Stimulated activated CD8-positive, alpha-beta memory T cell treated with anti-CD3 and anti-CD28 coated beads, Interleukin-7, amount 100 ng/mL, for 1 hour (primary cell): ENCODE measurements at places on chromosomes 1 and 21.

DNA sequence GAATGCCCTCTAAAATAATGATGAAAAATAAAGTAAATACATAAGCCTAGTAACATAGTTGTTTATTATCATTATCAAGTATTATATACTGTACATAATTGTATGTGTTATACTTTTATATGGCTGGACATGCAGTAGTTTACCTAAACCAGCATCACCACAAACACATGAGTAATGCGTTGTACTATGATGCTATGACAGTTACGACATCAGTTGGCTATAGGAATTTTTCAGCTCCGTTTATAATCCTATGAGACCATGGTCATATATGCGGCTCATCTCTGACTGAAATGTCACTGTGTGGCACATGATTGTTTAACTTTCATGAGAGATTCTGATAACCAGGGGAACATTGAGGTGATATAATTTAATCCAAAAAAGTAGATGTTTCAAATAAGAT lies 352.1 kb downstream of the ST6GALNAC3 start:
- DNase-seq, result no peak

GRCh38 chr1:44994309-44994898 lies 8.0 kb upstream of the EIF2B3 start:
- DNase-seq, result no peak

- no peak for DNase-seq
Observed at GRCh38 chr1:63108206-63108605, 214.2 kb upstream of the FOXD3 start.

GRCh38 chr1:161096530-161096929 lies 1.6 kb upstream of the KLHDC9 start:
- DNase-seq, result no peak

DNA sequence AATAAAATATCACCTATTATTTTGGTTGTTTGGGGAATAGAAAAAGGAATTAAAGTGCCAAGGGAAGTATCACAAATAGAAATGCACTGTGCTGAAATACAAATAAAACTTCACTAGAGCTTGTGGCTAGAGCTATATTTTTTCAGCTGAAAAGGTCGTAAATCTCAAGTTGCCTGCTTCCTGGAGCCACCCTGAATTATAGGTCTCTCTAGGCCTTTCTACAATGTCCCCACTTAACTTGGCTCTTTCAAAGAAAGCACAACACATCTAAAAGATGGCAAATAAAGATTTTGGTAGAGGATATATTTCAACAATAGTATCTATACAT lies 5.0 kb upstream of the RNF2 start:
- no peak for DNase-seq

- no peak for DNase-seq
Observed at GRCh38 chr1:3762151-3762872, 10.1 kb downstream of the CCDC27 start.

GRCh38 chr1:115781851-115782250 lies 13.3 kb upstream of the CASQ2 start:
- DNase-seq, result no peak

DNA sequence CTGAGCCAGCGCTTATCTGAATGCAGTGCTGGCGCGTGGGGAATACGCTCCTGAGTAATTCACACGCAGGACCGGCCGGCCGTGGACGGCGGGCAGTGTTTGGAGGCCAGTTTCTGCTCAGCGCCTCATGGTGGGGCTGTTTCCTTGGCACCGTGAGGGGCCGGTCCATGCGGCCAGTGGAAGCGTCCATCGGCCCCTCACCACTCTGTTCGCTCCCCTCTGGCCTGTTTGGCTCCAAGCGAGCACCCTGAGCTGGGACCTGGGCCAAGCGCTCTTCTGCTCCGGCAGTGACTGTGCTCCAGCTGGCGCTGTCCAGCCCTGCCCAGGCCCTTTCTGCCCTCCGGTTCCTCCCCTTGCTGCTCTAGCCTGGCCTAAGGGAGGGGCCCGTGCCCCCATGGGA lies 16.3 kb upstream of the PLCH2 start:
- no peak for DNase-seq

GRCh38 chr21:31900121-31900895 lies 27.5 kb downstream of the HUNK start:
- DNase-seq, result no peak

DNA sequence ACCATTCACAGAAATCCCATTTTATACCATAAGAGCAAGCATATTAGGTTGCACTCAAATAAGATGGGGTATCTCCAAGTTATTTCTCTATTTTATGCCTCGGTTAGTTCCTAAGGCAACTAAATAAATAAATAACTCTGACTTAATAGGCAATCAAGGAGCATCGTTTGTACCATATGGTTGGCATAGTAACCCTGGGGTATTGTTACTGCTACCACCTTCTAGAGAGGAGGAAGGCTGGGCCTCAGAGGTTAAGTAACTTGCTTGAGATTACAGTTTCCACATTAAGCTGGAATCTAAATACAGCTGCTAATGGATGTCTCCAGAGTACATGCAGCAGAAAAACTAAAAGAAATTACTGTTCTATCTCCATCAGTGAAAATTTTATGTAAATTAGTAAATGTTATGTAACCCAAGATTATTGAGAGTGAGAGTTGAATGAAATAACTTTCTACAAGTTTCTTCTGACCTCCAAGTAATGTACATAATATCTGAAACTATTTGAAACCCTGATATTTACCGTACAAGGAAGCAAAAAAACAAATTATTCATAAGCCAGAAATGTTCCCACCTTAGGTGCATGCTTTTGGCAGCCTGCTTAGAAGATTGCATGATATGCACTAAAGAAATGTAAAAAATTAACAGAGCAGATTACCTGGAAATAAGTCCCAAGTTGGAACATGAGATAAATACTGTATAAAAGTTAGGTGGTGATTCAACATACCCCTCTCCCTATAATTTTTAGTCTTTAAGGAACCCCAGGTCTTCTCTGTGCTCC lies 127.0 kb downstream of the CRB1 start:
- DNase-seq, result no peak

- DNase-seq, result no peak
Observed at GRCh38 chr1:196317535-196318522, 290.4 kb downstream of the KCNT2 start.

- no peak for DNase-seq
Observed at GRCh38 chr21:35096959-35097358, 47.9 kb upstream of the RUNX1 start.

DNA sequence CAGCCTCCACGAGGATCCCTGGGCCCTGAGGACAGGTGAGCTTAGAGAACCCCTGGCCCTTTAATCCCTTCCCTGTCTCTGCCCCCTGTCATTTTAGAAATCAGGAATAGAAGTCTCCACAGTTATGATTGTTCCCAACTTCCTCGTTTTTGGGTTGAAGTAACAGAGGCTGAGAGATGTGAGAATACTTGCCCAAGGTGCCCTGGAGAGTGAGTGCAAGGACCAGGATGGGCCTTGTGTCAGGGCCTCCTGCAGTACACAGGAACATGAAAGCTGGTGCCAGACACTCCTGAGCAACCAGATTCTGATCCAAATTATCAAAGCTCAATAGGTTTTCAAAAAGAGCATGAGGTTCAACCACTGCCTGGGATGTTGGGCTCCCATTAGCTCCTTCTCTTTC lies 10.1 kb downstream of the HLX start:
- no peak for DNase-seq

DNA sequence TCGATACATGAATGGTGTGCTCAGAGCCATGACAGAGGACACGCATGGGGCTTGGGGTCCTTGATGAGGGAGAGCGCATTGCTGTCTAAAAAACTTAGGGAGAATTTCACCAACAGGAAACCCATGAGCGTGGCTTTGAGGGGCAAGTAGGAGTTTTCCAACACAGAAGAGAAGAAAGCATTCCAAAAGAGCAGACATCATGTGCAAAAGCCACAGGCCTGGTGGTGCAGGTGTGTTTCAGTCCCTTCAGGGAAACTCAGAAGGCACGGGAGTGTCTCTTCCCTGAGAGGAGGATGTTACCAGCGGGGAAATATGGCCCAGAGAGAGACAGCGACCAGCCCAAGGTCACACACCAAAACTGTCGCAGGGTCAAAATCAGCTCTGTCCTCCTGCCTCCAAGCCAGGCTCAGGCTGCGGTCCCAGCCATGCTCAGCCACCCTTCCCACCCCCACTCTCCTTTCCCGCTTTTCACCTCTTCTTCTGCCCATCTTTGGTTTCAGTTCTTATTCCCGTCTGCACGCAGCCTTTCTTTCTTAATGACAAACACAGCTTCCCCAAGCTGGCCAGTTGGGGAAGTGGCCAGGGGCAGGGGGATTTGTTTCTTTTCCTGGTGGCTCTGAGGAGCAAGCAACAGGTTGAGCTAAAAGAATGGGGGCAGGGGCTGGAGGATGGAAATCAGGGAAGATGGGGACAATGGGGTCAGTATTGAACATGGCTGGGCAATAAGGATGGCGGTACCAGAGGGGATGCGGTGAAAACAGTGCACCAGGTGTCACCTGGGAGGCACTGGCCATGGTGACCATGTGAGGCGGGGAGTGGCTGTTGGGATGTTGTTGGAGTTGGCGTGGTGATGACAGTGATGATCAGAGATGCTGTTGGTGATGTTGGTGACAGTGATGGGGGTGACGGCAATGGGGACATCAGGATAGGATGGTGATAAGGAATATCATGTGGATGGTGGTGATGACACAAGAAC lies 10.3 kb downstream of the LAPTM5 start:
- DNase-seq, result no peak

- DNase-seq, result no peak
Observed at GRCh38 chr1:162219461-162219860, 150.0 kb downstream of the NOS1AP start.

DNA sequence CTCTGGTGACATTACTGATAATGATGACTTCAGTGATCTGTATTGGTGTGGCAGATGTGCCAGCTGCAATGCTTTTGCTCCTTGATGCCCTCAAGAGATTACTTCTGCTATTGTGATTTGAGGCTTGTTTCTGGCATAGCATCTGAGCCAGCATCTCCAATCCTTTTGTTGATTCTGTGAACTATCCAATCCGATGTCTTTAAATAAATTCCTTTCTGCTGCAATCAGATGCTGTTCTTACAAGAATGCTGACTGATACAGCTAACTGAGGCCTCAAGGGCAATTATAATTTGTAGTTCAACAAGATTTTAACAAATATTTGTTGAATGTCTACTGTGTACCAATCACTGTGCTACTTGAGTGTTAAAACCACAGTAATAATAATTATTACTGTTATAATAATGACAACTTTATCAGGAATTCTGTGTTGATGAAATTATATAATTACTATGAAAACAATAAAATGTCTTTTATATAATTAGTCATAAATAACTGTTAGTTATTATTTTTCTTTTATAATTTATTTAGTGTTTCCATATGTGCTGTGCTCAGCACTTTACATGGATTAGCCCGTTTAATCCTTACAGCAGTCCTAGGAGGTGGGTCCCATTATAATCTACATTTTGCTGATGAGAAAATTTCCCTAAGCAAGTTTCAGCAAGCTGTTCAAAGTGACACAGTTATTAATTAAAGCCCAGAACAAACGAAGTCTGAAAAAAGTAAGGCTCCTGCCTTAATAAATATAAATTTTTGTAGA lies 308.2 kb downstream of the BRINP3 start:
- no peak for DNase-seq

DNA sequence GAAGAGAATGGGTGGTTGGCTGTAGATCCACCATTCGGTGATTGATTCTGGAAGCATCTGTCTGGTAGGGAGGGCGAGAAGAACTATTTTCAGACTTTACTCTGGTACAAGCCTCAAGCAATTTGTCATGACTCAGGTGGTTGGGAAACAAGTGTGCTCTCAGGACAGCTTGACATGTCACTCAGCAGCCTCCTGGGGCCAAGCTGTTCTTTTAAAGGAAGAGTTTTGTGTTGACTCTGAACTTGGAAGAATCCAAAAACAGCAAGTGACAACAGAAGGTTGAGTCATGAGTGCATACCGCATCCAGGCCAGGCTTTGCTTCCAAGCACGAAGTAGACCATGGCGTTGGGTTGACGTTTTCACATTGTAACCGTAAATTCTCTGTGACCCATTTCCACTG lies 65.9 kb downstream of the CLIC6 start:
- DNase-seq, result no peak

- no peak for DNase-seq
Observed at GRCh38 chr1:8211883-8212579, 105.9 kb upstream of the SLC45A1 start.

DNA sequence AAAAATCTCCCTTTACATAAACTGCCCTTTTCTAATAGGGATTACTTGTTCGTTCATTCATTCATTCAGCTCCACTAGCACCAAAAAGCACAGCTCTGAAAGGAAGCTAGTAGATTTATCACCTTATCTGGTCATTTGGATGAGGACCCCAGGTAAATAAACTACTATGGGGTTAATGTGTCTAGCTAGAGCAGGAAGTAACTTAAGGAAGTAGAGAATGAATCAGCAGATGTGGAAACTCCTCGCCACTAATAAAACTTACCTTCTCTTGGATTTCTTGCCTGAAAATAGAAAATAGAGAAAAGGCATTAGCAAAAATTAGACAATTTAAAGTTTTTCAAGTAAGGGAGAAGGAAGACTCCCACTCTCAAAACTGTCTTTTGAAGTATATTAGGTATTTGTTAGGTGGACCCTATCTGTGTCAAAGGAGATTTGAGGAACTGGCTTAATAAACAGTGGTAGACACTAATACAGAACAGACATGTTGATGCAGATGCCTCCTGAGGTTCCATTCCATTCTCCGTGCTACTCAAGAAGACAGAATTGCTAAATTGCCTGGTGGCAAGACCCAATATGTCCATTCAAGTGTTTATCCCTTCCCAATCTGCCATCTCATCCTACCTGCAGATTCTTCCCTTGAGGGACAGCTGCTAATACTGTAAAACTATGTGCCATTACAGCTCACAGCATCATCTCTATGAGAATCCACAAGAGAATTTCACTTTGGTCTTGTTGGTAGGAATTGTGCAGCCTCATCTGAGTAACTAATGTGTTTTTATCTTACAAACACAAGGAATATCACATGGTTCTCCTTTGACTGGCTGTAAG lies 14.9 kb downstream of the SELL start:
- DNase-seq, result no peak

DNA sequence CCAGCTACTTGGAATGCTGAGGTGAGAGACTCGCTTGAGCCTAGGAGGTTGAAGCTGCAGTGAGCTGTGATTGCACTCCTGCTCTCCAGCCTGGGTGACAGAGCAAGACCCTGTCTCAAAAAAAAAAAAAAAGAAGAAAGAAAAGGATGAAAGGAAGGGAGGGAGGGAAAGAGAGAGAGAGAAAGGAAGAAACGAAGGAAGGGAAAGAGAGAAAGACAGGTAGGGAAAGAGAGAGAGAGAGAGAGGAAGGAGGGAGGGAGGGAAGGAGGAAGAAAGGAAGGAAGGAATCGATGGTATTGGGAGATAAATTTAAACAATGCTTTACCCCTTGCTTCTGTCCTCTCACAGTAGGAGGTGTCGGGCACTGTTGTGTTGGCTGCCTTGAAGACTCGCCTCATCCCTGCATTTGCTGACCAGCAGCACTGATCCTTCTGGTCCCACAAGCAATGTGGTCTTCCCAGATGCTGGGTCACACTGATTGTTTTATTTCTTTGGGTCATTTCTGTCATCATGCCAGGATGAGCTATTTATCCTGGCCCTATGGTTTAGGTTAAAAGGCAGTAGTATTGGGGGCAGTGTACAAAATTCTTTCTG lies 30.9 kb downstream of the GPR137B start:
- no peak for DNase-seq
